ENCODE measurements at places on chromosomes 7 and 10. TPM values are rescaled to one million over a fixed set of nuclear protein-coding genes. Genes with fewer than 3 reads are reported as not detected.

The OTUD1 gene
- 13.5 TPM for total RNA-seq

- no peak for DNase-seq
These were observed 59.0 kb upstream of the RAB18 start for GRCh38 chr10:27445070-27445469.

DNA sequence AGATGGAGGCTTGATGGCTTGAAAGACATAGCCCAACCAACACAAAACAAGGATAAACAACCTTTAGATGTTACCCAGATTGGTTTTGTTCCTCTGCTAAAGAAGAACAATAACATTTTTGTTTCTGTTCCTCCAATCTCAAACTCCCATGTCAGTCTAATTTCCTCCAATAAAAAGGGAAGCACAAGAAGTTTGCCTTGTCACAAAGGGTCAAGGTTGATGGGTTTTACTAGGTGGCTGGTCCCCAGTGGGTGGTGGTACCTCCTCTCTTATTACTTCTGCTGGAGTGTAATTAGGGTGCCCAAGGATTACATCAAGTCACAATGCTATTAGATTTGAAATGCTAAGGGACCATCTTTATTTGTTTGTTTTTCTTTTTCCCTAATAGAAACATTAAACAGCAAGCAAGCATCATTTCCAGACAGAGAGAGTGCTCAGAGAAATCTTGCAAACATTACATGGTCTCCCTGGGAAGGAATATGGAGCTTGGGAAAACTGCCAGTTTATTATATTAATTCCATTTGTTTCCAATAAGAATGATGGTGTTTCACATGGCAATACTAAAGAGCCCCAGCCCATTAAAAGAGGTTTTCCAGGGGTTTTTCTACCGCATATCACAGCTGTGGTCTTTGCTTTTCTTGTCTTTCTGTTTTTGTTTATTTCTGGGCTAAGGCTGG lies 78.3 kb upstream of the AOAH start:
- no peak for DNase-seq

The NEUROD6 gene
- not detected for total RNA-seq

DNA sequence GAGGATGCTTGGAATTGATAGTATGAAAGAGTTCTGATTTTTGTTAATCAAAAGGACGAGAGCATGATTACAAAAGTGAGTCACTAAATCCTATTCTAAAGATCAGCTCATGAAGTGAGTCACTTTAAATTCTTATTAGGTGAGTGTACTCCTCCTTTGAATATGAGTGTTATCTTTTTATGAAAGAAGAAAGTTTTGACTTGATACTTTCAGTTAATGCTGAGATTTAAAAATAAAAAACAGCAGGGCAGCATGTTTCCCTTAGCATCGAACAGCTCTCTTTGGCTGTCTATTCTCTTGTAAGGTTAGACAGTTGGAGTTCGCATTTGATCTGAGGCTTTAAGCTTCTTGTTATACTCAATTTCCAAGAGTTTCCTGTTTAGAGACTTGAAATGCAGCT lies 222.0 kb downstream of the TWIST1 start:
- no peak for DNase-seq

DNA sequence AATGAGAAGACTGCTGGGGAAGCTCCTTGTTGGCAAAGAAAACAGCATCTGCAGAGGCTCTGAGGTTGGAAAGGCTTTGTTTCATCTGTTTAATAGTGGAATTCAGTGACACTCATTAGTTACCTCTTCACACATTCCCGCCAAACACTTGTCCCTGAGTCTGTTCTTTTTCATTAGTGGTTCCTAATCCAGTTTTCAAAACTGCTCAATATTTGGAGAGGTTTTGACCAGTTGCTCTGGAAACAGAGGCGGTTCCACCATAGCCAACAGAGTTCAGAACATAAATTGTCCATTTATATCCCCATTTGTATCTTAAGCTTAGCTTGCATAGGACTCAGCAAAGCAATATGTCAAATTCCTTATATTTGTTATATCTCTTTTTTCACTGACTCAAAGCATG lies 754.6 kb downstream of the AUTS2 start:
- DNase-seq, result no peak

The PRSS58 gene
- not detected for total RNA-seq

All from right cardiac atrium (tissue), 5 donors.